ENCODE measurements at places on chromosomes 7 and 10.
A peak's percentile ranks its signal among the peaks of the same experiment; 100 is the strongest.

GRCh38 chr10:119755446-119755845 is 29.6 kb downstream of the INPP5F start:
- no peak for DNase-seq

DNA sequence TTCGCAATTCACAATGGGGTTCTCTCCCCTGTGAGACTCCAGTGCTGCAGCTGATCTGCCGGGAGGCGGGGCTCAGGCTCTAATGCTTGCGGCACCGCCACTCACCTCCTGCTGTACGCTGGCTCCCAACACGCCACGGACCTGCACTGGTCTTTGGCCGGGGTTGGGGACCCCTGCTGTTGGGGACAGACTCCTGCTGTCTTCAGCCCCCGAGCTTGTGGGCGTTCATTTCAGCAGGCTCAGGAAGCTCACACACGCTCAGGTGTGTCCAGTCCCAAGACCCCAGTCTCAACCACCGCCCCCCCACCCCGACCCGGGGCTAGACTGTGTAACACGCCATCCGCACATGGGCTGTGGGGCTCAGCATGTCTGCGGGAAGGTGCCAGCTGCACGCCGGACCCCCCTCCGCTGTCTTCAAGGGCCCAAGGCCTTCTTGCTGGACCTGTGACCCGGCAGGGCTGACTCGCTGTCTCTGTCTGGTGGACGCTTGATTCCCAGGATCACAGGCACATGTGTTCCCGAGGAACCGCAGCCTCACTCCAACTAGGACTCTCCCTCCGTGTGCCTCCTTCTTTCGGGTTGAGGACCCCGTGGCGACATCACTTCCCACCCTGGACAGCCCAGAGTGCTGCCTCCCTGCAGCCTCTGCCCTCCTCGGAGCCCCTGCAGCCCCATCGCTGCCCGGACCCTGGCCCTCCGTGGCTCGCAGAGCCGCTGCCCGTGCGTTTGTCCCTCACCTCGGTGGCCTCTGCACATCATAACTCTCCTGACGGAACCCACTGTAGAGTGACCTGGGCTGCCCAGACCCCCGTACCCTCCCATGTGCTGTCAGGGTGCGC is 106.4 kb downstream of the DNAJB6 start:
- no peak for DNase-seq

- no peak for DNase-seq
Observed at GRCh38 chr7:2312267-2312929, 1.8 kb downstream of the SNX8 start.

- no peak for DNase-seq
Observed at GRCh38 chr10:68052463-68052862, 22.6 kb downstream of the HERC4 start.

- DNase-seq: no peak
Observed at GRCh38 chr7:66720561-66720960, 20.0 kb upstream of the RABGEF1 start.

GRCh38 chr7:122070834-122071233 is 73.2 kb downstream of the AASS start:
- no peak for DNase-seq

DNA sequence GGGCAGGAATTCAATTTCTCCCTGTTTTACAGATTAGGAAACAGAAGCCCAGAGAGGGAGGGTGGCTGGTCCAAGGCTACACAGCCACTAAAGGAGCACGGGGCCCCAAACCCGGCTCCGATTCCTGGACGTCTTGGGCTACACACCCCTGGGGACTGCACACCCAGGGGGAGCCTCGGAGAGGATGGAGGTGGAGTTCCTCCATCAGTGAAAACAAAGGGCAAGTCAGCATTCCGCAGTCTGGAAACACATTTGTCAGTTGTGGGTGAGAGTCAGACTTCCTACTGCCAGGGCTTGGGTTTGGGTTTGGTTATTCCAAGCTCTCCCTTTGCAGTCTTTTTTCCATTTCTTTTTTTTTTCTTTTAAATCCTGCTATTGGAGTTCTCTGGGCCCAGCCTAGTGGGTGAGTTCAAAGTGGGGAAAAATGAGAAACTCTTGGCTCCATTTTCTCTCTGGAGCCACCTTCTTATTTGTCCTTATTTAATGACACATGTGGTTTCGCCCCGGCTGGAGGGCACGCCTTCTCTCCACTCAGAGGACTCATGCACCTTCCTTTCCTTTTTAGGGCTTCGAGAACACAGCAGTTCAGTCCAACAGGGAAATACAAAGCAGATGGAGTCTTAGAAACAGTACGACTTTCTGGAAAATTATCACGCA is 59.9 kb upstream of the AQP1 start:
- no peak for DNase-seq

DNA sequence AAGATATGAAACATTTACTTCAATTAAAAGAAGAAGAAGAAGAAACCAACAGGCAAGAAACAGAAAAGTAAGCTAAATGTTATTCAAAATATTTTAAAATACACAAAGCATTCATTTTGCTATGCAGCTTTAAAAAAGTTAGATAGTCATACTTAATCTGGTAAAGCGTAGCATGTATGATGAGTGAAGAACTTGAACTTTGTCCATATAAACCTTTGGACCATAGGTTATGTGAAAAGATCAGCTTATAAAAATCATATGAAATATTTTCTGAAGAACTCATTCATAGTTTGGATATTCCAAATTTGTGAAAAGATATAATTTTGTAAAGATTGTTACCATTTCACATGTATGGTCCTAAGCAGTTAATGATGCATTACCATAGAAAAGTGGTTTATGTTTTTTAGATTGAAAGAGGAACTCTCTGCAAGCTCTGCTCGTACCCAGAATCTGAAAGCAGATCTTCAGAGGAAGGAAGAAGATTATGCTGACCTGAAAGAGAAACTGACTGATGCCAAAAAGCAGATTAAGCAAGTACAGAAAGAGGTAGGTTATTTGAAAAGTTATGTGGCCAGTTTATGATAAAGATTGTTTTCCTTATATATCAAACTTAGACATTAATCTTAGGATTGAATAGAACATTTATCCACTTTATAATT is 37.3 kb downstream of the KIF20B start:
- DNase-seq: no peak

DNA sequence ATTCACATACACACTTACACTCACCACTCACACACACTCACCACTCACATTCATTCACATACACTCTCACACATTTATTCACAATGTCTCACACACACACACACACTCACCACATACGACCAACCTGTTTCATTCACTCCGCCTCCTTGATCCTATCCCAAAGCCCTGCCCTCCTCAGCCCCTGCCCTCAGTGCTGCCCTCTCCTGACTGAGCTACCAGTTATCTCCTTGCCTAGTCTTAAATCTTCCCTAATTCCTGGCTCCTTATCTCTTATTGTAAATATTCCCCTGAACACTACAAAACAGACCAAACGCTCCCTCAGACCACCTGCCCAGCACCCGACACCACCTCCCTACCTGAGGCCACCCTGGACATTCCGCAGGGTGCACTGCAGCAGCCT is 26.1 kb upstream of the C10orf120 start:
- DNase-seq: no peak

- no peak for DNase-seq
Observed at GRCh38 chr7:42915356-42915755, 3.5 kb upstream of the C7orf25 start.

DNA sequence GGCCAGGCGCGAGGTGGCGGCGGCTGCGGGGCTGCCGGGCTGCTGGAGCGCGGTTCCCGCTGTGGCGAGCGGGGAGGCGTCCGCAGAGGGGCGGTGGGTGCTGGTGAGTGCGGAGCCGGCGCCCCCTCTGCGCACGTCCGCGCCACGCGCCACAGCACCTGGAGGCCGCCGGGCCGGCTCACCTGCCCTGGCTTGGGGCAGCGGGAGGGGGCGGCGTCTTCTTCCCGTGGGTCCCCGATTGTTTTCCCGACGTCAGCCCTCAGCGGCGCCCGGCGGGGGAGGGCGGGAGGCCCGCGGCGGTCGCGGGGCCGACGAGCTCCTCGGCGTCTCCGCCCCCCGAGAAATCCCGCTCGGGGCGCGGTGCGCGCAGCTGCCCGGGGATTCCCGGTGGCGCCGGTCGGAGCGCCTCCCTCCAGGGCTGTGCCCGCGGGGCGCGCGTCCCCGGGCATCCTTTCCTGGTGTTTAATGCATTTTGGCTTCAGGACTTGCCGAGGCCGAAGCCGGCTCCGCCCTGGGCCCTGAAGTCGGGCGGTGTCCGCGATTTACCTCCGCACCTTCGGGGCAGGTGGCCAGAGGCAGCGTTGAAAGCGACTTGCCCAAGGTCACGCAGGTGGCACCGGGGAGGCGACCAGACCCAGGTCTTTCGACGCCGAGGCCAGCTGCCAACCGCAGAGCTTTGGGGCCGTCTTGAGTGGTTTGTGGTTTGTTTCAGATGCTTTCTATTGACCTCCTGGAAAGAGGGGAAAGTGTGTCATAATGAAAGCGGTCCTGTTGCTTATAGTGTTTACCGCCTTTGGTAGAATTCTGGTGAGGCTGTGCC is 561 bp downstream of the PLEKHA1 start:
- DNase-seq: peak; percentile 77

DNA sequence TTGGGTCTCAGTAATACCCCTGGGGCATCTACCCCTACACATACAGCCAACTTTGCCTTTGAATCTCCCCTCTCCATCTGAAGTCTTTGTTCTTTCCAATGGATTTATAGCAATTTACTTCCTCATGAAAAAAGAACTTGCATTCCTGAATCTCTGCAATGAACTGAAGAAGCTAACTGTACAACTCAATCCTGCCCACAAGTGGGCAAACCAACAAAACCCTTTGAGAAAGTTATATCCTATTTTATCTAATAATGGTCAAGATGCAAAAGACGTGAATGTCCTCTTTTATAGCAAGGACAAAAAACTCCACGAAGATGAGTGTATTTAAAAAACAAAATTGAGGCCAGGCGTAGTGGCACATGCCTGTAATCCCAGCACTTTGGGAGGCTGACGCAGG is 991.3 kb downstream of the LRMDA start:
- no peak for DNase-seq

- DNase-seq: no peak
Observed at GRCh38 chr7:104862719-104863118, 151.3 kb upstream of the KMT2E start.

GRCh38 chr7:94396596-94396995 is 1.9 kb downstream of the COL1A2 start:
- DNase-seq: no peak

Measured in right lobe of liver (tissue), 6 donors.